ENCODE measurements at places on chromosomes 2 and 18. TPM values are rescaled to one million over a fixed set of nuclear protein-coding genes. Genes with fewer than 3 reads are reported as not detected.

DNA sequence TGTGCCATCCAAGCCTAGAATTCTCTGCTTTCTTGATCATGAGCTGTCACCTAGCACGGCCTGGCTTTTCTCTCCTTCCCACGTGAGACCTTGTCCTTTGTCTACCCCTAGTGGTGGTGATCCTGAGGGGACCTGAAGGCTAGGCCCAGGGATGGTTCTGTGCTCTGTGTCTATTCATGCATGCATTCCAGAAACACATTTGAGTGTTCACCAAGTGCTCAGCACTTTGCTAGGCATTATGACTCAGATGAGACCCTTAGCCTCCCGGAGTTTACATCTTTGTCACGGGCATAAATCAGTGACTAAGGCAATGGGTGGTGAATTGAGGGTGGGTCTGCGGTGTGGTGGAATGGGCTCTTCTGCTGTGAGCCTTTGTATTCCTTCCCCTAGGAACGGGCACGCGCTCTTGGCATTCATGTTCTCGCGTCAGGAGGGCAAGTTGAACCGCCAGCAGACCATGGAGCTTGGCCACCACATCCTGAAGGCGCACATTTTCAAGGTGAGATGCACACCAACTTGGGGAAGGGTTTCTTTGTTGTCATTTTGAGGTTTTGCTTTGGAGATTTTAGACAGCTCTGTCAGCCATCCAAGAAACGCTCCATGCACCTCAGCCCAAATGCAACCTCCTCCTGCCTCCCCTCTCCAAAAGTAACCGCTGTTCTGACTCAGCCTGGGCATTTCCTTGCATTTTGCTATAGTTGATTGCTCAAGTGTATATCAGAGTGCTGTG lies 100.9 kb downstream of the WDSUB1 start:
- DNase-seq, result peak; percentile 82
- no peaks in the 10 kb centered on the region for H3K4me1 ChIP-seq
- no peaks in the 10 kb centered on the region for H3K27me3 ChIP-seq
- peaks cover 12% of the 10 kb centered on the region for H3K36me3 ChIP-seq
- no peak overlapping the region for H3K4me3 ChIP-seq
- no peak overlapping the region for H3K27ac ChIP-seq

DNA sequence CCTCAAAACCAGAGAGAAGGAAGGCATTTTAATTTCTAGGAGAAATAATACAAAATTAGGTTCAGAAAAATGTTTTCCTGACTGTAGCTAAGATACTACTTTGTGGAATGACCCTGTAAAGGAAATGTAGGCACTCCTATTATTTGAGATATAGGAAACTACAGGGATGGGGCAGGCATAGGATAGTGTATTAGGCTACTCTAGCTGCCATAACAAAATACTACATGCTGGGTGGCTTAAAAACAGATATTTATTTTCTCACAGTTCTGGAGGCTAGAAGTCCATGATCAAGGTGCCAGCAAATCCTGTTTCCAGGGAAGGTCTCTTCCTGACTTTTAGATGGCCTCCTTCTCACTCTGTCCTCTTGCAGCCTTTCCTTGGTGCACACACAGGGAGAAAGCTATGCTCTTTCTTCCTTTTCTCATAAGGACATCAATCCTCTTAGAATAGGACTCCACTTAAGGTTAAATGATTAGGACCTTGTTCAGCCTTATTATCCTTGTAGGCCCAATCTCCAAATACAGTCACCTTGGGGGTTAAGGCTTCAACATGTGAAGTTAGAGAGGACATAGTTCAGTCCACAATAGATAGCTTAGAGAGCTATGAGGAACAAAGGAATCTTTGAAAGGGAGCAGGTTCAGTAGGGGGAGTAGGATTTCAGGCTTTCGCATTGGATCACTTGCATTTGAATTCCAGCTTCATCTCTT lies 14.0 kb upstream of the CAVIN2 start:
- DNase-seq, result no peak
- peaks cover 11% of the 10 kb centered on the region for H3K4me1 ChIP-seq
- H3K4me3 ChIP-seq, result no peak overlapping the region
- no peaks in the 10 kb centered on the region for H3K27me3 ChIP-seq

Gene TMEM17
- total RNA-seq, result 3.3 TPM

Gene AQP12B
- total RNA-seq, result not detected

Gene MPP4
- total RNA-seq, result 2.1 TPM

Data from osteoblast (primary cell).